Stimulated activated CD4-positive, alpha-beta T cell treated with anti-CD3 and anti-CD28 coated beads, Interleukin-1b, Interleukin-23, amount 100 ng/mL, for 4 hours (primary cell): ENCODE measurements at places on chromosomes 4 and X.

DNA sequence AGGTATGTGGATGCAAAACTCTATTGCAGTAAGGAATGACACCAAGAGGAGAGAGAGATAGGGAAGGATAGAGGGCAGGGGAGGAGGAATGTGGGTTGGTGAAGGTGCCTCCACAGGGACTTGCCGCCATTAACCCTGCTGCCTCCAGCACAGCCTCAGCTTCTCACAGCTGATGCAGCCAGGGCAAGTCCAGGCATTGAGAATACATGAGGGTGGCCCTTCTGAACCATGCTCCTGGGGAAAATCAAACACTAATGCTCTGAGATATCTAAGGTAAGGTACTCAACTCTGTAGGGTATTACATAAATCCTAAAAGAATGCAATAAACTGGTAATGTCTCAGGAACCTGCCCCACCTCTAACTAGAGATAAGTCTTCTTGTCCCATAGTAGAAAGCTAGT is 28.7 kb downstream of the UGT2B7 start:
- no peak for DNase-seq

- no peak for DNase-seq
Observed at GRCh38 chr4:134622199-134622598, 420.6 kb upstream of the PABPC4L start.

- no peak for DNase-seq
Observed at GRCh38 chr4:56320293-56320692, 67.0 kb downstream of the AASDH start.

DNA sequence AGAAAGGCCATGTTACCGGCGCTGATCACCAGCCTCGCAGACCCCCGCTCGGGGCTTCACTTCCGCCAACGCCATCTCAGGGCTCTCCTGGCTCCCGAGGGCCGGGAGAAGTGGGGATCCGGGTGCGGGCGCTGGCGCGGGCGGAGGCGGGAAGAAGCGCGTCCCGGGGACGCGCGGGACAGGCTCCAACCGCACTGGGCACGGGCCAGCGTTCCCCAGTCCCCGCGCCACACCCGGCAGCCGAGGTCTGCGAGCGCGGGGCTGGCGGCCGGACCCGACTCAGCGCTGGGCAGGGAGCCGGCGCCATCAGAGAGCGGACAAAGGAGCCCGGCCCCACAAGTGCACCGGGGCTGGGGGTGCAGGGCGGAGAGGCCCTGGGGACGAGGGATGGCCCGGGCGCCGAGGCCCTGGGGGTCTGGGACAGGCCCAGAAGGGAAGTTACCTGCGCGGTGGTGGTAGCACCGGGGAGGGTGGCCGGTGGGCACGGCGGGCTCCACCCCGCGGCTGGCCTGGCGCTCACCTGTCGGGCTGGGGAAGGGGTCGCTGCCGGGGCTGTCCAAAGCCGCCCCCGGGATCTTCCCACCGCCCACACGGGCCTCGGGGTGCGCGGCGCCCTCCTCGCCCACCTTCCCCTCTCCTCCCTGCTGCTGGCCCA is 449 bp downstream of the CTPS2 start:
- no peak for DNase-seq

DNA sequence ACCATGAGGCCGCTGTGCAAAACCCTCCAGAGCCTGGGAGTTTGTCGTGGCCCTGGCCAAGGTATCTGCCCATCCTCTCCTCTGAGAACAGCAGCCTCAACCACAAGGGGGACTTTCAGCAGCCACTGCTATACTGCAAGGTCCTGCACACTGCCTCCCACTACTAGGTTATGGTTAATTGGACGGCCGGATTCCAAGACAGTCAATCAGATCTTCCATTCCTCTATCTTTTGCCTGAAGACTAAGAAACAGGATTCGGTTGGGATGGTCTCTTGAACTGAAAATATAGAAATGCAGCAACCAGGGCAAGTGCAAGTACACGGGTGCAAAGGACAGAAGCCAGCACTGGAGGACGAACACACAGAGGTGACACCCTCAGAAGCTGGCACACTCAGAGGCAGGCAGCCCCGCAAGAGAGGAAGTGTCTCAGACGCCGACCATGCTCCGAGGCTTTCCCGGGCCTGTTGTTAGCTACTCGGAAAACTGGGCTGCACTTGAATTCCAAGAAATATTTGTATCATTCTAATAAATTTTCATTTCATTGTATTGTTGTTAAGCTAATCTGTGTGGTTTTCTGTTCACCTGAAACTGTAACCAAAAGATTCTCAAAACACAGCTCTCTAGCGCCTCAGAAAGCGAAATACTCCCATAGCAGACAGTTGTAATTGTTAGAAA is 63.3 kb downstream of the AFAP1 start:
- DNase-seq: peak; percentile 21

- DNase-seq: no peak
Observed at GRCh38 chrX:20067709-20068561, 48.8 kb downstream of the MAP7D2 start.

DNA sequence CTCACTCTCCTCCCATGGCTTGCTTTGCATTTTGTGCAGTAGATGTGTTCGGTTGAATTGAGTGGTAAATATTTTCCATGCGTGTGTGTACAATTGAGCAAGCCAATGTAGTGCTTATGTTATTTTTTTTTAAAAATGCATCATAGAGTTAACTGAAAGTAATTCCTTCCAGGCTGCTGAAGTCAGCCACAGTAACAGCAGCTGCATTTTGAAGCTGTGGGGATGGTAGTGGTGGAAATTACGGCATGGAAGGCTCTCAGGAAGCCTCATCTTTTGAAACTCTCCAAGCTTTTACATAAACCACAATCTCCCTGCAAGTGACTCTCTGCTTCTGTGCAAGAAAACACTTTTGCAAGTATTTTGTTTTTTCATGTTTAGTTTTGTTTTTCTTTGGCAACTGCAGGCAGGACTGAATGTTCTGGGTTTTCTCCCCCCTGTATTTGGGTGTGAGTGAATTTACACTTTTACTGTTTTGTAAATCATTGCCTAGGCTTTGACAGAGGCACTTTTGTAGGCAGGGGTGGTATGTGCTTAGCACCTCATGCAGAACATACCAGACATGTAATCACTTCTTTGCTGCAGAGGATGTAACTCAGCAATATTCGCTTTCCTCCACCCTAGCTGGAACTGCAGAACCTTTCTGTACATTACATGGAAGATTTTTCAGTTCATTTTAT is 56.2 kb downstream of the LRRC66 start:
- DNase-seq: no peak

- DNase-seq: no peak
Observed at GRCh38 chr4:5366421-5366820, 315.1 kb downstream of the STK32B start.

GRCh38 chr4:111454961-111455360 is 690.3 kb upstream of the FAM241A start:
- DNase-seq: no peak

GRCh38 chr4:11746734-11747133 is 318.0 kb upstream of the HS3ST1 start:
- DNase-seq: no peak

- DNase-seq: no peak
Observed at GRCh38 chr4:112735474-112735951, 98.6 kb downstream of the LARP7 start.

GRCh38 chrX:128698573-128699181 is 646.5 kb upstream of the ACTRT1 start:
- DNase-seq: no peak

GRCh38 chr4:47088298-47088697 is 56.9 kb downstream of the GABRB1 start:
- DNase-seq: no peak

GRCh38 chrX:109855501-109855900 is 122.4 kb upstream of the ACSL4 start:
- no peak for DNase-seq

DNA sequence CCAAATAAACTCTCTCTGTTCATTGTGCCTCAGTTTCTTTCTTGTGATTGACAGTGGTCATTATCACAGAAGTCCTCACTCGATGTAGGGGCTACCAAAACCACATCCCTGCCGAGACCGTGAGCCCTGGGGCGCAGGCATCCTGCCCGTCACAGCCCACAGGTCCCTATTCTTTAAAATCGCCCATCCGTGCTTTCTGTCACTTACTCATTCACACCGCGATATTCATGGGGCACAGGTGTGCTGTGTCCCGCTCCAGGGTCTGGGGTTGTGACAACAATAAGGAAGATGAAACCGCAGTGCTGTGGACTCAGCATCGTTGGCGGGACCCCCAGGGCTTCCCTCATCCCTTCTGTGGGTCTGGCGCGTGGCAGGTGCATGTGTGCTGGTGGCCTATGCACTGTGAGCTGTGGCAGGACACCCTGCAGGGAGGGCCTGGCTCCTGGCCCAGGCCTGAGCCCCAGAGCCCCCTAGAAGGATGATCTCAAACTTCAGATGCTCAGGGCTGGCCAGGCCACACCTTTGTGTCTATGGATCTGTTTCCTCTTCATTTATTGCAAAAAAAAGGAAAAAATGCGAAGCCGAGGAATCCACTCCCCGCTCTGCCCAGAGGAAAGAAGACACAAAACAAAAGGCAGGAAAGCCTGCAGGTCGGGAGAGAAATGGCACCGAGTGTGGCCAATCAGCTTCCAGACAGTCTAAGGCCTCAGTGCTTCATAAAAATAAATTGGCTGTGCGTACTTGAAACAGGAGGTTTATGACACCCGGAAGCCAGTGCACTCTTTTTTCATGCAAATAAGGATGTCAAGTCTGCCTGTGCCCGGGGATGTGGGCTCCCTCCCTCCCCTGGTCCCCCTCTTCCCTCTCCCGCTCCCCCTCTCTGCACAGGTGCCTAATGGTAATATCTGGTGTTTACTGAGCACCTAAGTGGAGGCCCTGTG is 109.5 kb upstream of the ADRA2C start:
- DNase-seq: no peak

- no peak for DNase-seq
Observed at GRCh38 chr4:56195025-56195424, 192.3 kb downstream of the AASDH start.
